ENCODE measurements at places on chromosomes 6 and 20.

DNA sequence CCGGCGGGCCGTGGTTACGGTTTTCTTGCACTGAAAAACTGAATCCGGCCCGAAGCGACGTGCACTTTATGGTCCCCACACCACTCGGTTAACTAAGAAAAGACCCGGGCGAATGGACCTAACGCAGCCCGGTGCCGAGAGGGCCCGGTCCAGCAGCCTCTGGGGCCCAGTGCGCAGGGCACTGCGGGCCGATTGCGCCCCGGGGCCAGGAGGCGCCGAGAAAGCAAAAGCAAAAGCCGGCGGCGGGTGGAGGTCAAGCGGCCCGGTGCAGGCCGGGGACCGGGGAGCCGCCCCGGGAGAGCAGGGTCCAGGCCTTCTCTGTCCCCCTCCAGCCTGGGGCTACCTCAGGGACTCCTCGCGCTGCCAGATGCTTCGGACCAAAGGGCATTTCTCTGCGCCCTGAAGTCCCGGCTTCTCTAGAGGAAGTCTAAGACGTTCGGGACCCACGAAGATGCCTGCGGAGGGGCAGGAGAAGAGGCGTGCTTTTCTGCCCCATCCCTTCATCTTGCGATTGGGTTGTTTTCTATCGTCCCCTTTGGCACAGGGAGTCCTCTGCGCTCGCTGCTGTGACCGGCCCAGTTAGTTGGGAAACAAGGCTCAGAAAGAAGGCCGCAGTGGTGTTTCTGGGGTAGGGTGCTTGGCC lies 4.4 kb downstream of the FOXF2 start:
- no peak for DNase-seq

- DNase-seq: no peak
These were observed 3.1 kb downstream of the JAG1 start for GRCh38 chr20:10670501-10671220.

DNA sequence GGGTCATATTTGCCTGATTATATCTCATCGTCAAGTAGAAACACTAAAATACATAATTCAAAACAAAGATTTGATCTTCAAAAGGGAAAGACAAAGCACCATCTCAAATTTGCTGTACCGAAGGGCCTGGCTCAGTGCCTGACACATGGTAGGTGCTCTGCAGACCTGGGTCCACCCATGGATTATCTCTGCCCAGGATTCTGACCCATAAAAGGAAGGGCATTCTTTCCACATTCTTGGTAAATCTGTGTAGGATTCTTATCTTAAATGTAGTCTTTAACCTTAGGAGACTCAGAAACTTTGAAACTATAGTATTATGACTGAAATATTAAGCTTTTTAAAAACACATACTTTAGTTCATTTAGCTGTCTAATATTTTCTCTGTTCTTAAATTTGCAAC lies 274.1 kb upstream of the FLRT3 start:
- no peak for DNase-seq

- no peak for DNase-seq
These were observed 75.1 kb upstream of the ATXN1 start for GRCh38 chr6:16836144-16836981.

DNA sequence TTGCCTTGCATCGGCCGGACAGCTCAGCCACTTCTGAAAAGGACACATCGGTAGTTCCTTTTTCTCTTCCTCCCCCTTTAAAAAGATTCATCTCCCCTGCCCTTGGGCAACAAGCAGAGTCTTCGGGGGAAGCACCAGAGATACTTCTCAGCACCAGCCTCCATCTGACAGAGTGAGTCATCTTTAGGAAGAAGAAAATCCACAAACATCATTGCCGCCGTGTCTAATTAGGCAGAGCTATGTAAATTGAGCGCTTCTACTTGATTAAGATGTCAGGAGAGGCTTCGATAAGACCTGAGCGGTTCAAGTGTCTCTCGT lies 186.4 kb downstream of the TAF4 start:
- DNase-seq: no peak

- no peak for DNase-seq
These were observed 12.9 kb downstream of the PARD6B start for GRCh38 chr20:50744143-50744792.

- no peak for DNase-seq
These were observed 49.3 kb upstream of the SRPK1 start for GRCh38 chr6:35970181-35970580.

- peak; percentile 64 for DNase-seq
These were observed 182.7 kb upstream of the SALL4 start for GRCh38 chr20:51985013-51985415.

DNA sequence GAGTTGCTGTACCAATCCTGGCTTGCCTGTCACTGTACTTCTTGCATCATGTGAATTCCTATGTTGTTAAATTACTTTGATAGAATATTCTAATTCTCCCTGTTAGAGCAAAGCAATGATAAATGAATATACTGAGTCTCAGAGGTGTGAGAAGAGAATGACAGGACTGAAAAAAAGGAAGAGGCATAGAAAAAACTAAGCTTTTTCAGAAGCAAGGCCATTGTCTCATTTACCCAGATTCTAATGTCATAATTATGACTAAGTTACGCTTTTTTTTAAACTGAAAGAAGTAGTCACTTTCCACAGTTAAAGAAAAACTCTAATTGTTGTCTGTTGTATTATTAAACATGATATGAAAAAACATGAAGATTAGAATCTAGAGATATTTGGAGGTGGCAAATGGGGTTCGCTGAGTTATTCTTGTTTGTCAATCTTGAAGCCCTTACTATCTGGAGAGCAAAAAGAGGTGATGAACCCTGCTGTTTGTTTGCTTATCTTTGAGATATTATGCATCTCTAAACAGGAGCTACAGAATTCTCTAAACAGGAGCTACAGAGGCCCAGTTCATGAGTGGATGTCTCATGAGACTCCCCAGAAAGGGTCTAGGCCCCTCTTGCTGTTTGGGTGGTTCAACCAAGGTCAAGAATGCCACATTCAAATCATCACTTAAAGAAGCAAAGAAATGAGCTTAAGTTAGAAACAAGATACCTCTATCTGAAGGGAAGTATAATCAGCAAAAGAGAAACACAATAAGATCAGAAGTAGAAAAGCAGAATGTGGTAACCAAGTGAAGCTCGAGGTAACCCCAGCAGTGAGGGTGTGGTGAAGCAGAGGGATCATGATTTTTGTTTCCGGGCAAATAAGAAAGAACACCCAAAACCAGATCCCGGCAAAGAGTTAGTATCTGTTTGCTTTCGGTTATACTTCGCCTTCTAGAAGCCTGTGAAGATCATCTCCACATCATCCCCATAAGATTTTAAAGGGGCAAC lies 33.3 kb upstream of the THEMIS start:
- no peak for DNase-seq

DNA sequence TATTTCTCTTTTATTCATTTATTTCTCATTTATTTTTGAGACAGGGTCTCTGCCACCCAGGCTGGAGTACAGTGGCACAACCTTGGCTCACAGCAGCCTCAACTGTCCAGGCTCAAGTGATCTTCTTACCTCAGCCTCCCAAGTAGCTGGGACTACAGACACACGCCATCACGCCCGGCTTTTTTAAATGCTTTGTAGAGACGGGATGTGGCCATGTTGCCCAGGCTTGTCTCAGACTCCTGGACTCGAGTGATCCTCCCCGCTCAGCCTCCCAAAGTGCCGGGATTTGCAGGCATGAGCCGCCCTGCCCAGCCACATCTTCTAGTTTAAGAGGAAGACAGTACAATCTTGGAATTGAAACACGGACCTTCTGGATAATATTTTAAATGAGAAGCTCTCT lies 21.6 kb upstream of the FOXF2 start:
- DNase-seq: no peak

DNA sequence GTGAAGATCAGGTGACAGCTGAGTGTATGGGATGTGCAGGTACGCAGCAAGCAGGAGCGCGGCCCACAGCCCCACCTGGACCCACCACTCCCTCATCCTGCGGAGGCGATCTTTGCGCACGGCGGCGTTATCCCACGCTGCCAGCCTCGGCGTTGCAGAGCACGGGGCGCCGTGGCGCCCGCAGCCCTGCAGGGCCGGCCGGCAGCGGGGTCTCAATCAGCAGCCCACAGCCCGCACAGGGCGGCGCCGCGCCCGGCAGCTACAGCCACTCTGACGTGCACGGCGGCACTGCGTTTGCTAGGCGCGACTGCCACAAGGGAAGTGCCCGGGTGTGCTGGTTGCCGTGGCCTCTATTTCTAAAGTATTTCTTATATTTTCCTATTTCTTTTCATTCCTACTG lies 46.9 kb downstream of the LAMA2 start:
- no peak for DNase-seq

GRCh38 chr20:18164356-18164755 lies 26.7 kb downstream of the KAT14 start:
- DNase-seq: no peak

GRCh38 chr6:106882138-106882537 lies 92.4 kb downstream of the CD24 start:
- DNase-seq: no peak

GRCh38 chr6:5752391-5752680 lies 254.4 kb downstream of the NRN1 start:
- DNase-seq: no peak

- no peak for DNase-seq
These were observed 123.5 kb downstream of the MAP3K7 start for GRCh38 chr6:90463359-90463758.

- no peak for DNase-seq
These were observed 17.9 kb downstream of the MAVS start for GRCh38 chr20:3864518-3864917.

GRCh38 chr20:14245368-14245970 lies 91.9 kb downstream of the FLRT3 start:
- DNase-seq: no peak

DNA sequence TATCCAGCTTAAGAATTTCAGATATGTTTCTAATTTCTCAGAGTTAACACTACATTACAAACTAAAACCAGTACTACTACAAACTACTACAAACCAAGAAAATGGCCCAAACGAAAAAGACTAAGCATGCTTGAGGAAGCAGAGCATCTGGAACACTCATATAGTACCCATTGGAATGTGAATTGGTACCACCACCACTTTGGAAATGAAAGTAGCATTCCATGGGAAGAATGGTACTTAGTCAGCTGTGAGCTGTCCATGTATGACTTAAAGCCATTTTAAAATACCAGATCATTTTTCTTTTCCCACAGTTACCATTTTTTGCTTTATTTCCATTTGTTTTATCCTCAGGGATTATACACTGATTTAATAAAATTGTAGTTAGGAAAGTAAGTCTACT lies 30.5 kb downstream of the FBXO9 start:
- DNase-seq: no peak

GRCh38 chr6:110617057-110617456 lies 140.6 kb upstream of the SLC22A16 start:
- DNase-seq: no peak

Measured in 8988T (cell line).